ENCODE measurements at places on chromosomes 1 and 21.

- DNase-seq, result no peak
Measured at GRCh38 chr1:238458899-238459298, 568.2 kb upstream of the ZP4 start.

DNA sequence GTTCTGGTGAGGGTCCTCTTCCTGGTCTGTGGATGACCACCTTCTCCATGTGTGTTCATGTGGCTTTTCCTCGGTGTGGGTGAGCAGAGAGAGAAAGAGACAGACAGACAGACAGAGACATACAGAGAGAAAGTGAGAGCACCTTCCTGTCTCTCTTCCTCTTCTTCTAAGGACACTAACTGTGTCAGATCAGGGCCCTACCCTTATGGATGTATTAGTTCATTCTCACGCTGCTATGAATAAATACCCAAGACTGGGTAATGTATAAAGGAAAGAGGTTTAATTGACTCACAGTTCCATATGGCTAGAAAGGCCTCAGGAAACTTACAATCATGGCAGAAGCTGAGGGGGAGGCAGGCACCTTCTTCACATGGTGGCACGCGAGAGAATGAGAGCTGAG, 131.5 kb upstream of the ZNF648 start:
- DNase-seq, result no peak

GRCh38 chr1:224300346-224300745, 29.6 kb downstream of the NVL start:
- no peak for DNase-seq

DNA sequence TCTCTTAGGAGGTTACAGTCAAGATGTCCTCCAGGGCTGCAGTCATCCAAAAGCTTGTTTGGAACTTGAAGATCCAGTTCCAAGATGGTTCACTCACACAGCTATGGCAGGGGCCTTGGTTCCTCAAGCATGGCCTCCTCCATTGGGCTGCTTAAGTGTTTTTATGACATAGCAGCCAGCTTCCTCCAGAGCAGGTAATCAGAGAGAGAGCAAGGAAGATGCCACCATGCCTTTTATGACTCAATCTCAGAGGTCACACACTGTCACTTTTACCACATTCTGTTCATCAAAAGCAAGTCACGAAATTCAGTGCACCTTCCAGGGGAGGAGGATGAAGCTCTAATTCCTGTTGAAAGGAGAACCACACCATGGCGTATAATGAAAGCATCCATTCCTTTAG, 17.1 kb downstream of the ELAPOR1 start:
- DNase-seq, result no peak

- no peak for DNase-seq
Measured at GRCh38 chr1:22712502-22713271, 2.0 kb downstream of the EPHB2 start.

DNA sequence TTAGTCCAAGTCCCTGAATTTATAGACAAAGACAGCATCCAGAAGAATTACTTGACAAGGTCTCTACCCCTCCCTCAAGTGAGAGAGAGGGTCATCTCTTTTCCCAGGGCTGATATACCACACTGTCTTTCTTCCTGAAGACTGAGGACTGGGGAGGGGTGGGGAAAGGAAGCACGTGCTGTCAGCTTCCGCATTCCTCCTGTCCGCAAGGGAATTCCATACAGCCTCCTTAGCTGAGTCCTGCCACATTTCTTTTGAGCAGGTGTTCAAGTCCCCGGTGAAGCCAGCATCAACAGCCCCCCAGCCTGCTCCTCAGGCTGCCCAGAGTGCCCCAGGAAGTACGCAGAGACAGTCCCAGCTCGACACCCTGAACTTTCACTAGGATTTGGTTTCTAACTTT, 34.2 kb downstream of the PCAT6 start:
- DNase-seq, result no peak

- no peak for DNase-seq
Measured at GRCh38 chr1:34705077-34705476, 49.8 kb upstream of the GJB5 start.

DNA sequence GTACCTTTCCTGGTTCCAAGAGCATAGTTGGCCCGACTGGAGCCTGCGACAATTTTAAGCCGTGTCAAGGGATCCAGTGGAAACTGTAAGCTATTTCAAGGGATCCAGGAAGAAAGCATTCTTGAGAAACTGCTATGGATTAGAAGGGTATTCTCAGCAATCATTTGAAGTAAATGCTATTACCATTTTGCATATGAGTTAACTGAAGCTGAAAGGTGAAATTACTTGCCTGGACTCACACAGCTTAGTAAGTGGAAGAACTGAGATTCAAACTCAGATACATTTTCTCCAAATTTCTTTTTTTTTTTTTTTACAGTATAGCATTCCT, 589 bp downstream of the ZNF684 start:
- DNase-seq, result no peak

- DNase-seq, result no peak
Measured at GRCh38 chr1:7785108-7785507, 1.0 kb downstream of the PER3 start.

DNA sequence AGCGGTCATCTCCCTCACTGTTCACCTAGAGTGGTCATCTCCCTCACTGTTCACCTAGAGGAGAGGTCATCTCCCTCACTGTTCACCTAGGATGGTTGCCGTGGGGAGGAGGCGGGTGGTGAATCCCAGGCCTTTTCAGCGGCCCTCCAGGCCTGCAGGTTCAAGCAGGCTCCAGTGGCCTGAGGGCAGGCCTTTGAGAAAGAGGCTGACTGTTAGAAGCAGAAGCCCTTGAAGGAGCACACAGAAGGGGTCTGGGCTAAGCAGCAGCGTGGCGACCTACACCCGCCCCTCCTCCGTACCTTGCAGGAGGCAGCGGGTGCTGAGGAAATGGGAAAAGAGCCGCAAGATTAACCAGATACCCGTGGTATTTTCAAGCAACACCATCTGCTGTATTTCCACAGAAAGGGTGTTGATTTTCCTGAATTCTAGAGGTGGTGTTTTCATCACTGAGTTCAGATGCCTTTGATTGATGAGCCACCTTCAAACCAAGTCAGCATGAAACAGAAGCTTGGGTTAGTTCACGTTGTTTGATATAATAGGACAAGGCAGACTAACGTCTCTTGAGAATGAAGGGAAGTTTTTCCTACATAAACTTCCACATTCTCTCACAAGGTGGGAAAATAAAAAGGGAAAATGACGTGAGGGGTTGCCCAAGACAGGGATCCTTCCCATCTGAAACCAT, 289.5 kb downstream of the KIF26B start:
- DNase-seq, result no peak

- no peak for DNase-seq
Measured at GRCh38 chr1:44240802-44241671, 27.8 kb downstream of the DMAP1 start.

DNA sequence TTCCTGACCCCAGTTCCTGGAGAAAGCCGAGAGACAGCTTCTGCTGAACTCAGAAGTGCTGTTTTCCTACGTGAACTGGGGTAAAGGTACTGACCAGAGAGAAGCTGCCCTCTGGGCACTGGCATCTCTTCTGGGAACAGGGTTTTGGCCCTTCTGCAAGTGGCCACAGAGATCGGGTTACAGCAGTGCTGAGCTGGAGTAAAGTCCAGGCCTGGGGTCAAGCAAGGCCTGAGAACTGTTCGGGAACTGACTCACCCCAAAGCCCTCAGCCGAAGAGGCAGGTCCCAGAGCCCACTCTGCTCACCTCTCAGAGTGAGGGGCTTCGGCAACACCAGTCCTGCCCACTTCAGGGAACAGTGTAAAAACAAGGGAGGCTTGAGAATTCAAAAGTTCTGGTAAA, 177.2 kb upstream of the RUNX1 start:
- no peak for DNase-seq

GRCh38 chr1:93061895-93062792, 16.9 kb upstream of the MTF2 start:
- DNase-seq, result no peak

DNA sequence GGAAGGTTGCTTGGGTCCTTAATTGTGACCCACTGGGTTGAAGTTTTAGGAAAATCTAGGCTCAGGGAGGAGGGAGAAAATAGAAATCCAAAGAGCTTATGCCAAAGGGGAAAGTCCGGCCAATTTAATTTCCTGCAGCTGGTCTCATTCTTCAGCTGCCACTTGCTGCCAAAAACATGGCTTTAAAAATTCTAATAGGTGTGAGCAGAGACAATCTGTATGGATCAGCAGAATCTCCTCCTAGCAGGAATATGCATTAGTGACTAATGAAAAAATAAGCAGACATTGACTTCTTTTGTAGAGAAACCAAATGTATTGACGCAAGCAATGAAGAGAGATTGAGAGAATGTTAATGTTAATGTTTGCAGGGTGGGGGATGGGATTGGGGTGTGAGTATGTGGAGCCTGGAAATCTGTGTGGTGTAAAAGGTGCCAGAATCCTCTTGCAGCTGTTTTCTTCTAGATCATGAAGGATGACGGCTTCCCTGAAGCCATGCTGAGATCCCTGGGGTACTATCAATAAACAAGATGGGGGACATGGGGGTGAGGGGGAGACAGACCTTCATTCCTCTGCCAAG, 35.3 kb downstream of the VWA5B1 start:
- DNase-seq, result no peak

GRCh38 chr1:183360473-183360872, 57.7 kb downstream of the NMNAT2 start:
- no peak for DNase-seq

GRCh38 chr1:201896951-201897391, 8.3 kb downstream of the SHISA4 start:
- DNase-seq, result no peak

DNA sequence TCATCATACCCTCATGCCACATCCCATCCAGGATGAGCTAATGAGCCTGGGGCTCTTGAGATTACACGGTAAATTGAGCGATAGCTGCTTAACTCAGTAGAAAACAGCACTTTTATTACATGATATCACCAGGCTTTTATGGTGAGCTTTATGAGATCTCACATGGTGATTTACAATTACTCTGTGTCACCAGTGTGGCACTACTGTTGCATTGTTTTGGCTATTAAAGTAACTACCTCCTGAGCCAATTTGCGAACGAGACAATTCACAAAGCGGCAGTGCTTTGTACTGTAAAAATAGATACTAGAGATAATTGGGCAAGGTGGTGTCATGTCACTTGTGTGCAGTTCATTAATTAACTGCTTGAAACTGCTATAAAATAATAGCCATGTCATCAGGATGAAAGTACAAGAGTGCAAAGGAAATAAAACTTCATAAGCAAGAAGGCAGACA, 767.7 kb upstream of the ADGRL2 start:
- no peak for DNase-seq

- DNase-seq, result no peak
Measured at GRCh38 chr1:203480525-203481084, 5.0 kb downstream of the PRELP start.

DNA sequence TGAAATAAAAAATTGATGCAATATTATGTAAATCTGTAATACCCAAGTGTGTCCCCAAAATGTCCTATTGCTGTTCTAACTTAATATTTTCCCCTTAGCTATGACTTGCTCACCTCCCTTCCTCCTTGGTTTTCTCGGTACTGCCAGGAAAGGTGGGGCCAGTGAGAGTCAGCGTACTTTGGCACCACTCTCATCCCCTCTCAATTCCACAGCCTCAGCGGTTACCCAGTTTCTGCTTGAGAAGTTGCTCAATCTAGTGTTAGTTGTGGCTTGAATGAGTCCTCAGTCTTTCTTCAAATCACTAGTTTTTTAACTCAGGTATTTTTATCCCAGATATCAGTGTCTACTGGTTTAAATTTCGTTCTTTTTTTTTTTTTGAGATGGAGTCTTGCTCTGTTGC, 32.3 kb downstream of the BCAS2 start:
- DNase-seq, result no peak

- DNase-seq, result no peak
Measured at GRCh38 chr1:234658138-234658537, 48.2 kb upstream of the IRF2BP2 start.

Data from left renal pelvis (tissue), 4 donors.